ENCODE measurements at places on chromosomes 11 and 22. TPM values are rescaled to one million over a fixed set of nuclear protein-coding genes. Genes with fewer than 3 reads are reported as not detected.
A peak's percentile ranks its signal among the peaks of the same experiment; 100 is the strongest.

PAMR1 gene
- not detected for total RNA-seq

GRCh38 chr11:47469361-47470179 lies 20.6 kb upstream of the RAPSN start:
- no peak for DNase-seq

DNA sequence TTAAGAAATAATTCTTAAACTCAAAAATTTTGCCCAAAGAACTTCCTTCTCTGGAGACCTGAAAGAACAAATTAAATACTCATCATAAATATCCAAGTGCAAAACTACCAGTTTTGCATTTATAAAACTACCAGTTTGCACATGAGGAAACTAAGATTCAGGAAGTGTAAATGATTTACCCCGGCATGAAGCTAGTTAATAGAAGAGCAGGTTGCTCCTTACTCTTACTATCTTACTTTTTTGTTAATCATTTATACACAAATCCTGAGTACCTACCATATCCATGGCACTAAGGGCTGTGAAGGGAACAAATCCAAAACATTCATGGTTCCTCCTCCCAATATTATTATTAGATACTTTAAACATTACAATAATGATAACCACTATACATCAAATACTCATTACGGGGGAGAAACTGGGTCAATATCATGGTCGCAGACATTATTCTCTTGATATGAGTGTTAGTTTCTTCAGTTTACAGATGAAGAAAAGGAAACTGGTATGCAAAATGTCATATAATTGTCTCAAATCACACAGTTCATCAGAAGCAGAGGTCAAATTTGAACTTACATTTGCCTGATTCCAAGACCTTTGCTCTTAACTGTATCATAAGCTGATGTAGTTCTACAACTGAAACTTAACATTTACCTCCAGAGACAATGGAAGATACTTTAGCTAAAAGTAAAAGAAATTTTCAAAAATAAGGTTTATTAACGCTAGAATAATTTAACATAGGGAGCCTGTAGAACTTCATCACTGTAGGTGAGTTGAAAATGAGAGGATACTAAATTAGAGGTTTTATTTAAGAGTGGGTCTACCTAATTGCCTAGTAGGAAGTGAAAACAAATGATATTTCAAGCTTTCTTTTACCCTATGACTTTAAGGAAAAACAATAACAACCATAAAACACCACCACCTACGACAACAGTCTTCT lies 74.5 kb downstream of the FAM76B start:
- no peak for DNase-seq

MMP13 gene
- total RNA-seq = not detected

MAPK12 gene
- 9.1 TPM for total RNA-seq

DNA sequence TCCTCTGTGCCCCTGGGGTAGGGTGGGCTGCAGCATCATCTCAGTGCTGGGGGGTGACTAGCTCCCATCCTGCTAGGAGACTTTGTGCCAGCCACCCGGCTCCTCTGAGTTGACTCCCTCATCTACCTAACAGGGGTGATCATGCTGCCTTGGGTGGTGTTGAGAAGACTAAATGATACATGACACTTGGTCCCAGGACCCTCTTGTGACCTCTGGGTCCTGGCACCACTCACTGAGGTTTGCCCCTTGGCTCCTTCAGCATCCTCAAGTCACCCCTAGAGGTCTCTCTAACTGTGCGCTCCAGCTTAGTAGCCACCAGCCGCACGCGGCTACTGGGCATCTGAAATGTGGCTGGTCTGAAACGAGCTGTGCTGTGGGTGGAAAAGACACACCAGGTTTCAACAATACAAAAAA lies 72.1 kb downstream of the LRRC32 start:
- DNase-seq = peak; percentile 44

GRCh38 chr11:33027846-33028536 lies 11.4 kb upstream of the TCP11L1 start:
- no peak for DNase-seq

NCAM1 gene
- not detected for total RNA-seq

UNC93B1 gene
- 21.5 TPM for total RNA-seq

DNA sequence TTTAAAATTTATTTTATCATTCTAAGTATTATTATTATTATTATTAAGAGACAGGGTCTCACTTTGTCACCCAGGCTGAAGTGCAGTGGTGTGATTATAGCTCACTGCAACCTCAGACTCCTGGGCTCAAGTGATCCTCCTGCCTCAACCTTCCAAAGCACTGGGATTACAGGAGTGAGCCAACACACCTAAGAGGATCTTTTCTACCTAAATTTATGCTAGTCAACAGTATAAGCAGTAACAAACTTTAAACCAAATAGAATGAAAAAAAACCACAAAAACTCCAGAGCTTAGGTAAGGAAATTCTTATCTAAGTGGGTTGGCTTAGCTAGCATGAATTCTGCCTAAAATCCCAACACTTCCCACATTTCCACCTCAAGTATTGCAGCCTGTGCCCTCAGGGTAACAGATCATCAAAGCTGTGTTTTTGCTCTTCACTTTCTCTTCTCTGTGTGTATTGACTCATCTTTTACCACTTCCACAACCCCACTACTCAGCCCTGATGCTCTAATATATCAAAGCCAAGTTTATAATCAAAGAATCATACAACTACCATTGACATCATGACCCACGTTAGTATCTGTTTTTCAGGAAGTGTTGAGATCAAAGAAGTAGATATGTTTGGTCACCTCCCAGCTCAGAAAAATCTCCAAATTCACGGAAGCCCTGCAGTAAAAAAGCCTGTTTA lies 93.7 kb upstream of the SPON1 start:
- peak; percentile 18 for DNase-seq

NFAM1 gene
- total RNA-seq = 0.24 TPM

DNA sequence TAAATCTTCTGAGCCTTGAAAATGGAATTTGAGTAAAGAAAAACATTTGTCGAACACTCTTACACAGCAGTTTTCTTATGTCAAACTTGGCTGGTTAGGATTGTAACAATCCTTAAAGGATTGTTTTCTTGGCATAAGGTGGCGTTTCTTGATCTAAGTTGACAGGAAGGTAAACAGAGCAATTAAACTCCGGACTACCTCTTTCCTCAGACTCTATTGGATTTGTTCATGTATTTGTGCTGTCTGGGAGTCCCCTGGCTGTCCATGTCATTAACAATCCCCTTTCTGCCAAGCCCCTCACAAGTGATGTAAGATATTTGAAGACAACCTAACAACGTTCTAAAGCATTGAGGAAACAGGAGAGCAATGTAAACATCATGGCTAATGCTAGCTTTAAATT lies 222.5 kb upstream of the SNX19 start:
- DNase-seq = no peak

DNA sequence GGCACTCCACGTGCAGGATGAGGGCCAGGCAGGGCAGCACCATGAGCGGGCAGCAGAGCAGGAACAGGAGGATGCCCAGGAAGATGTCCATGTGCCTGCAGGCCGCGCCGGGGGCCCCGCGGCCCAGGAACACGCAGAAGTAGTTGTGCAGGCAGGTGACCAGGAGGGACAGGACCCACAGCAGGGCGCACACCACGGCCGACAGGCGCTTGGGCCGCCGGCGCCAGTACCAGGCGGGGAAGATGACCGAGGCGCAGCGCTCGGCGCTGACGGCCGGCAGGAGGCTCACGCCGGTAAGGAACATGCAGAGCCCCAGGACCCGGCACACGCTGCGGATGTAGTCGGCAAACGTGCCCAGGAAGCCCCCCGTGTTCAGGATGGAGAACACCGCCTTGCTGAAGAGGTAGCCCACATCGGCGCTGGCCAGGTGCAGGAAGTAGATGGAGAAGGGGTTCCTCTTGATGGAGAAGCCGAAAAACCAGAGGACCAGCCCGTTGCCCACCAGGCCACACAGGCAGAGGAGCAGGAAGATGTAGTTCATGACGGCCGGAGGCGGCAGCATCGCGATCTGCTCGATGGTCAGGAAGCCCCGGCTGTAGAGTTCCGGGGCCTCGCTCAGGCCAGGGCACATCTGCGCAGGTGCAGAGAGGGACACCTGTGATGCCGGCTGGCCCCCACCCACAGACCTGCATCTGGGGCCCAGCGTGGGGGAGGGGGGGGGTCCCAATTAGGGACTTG lies 7.2 kb downstream of the MRGPRF start:
- no peak for DNase-seq

- DNase-seq = no peak
Observed at GRCh38 chr22:44448271-44448830, 49.7 kb downstream of the RTL6 start.

DDX25 gene
- not detected for total RNA-seq

SLC22A9 gene
- not detected for total RNA-seq

DNA sequence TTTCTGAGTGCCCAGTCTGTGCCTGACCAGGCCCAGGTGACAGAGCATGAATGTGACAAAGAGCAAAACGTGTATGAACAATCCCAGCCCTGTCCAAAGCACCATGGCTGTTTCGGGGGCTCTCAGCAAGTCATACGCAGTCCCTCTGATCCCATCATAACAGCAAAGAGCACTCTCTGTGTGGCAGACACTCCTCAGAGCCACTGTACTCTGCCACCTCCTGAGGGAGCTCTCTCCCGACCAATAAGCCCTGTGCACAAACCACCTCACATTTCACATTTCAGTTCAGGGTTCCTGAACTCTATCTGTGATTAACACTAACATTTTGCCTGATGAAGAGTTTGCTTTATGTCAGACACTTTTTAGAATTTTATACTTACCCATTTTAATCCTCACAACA lies 6.6 kb downstream of the DGCR2 start:
- DNase-seq = no peak

APOC3 gene
- not detected for total RNA-seq

DNA sequence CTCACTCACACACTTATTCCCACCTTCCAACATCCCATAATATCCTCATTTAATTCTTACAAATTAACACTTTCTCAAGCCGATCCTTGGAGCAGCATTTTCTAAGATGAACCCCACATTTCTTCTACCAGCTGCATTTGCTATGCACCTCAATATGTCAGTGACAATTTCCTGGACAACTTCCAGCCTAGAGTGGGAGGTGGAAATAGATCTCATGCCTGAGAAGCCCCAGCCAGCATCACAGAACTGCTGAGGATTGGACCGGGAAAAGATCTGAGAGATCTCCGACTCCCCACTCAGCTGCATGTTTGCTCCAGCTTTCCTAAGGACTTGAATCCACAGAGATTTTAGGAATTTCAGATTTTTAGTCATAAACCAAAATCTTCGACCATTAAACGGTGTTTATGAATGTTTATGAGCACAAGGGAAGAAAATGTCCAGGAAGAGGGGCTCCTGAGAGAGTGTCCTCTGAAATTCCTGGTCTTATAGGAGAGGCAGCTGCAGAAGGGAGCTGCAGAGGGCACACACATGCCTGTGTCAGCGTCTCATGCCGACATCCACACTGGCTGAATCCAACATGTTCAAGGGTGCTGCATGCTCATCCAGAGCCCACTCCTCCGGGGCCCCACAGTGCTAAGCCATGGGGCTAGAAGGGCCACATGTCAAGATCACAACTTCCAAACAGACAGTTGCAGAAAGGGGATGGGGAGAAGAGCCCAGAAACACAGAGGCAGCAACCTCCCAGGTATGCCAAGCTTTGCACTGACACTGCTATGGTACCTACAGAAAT lies 68.6 kb downstream of the MICAL3 start:
- DNase-seq = no peak

DNA sequence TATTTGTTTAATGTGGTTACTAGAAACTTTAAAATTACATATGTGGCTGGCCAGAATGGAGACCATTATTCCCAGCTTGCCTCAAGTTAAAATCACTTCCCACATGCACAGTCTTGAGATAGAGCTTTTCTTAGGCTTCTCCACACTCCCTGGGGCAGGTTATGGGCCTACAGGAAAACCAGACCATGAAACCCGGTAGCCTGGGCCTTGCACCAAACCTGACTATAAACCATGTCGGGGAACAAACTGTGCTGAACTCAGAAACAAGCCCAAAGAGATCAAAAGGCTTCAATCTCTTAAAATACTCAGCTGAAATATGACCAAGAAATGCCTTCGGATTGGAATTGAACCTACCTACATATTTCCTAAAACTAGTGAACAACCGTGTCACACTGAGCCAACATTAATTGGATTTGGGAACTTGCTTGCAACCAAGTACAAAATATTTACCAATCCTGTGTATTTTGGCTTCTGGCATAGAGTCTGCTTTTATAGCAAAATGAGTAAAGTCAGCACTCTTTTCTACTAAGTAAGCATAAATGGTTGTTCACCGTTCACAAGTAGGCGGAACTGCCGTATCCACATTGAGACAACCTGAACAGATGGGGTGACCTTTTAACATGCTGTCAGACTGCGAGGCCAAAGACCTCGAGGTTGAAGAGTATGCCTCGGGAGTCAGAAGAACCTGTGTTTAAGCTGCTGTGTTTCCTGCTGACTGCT lies 199.5 kb downstream of the FAM76B start:
- no peak for DNase-seq

ENDOD1 gene
- 25.9 TPM for total RNA-seq

MYRF gene
- total RNA-seq = 1.2 TPM

OR10D3 gene
- not detected for total RNA-seq

DNA sequence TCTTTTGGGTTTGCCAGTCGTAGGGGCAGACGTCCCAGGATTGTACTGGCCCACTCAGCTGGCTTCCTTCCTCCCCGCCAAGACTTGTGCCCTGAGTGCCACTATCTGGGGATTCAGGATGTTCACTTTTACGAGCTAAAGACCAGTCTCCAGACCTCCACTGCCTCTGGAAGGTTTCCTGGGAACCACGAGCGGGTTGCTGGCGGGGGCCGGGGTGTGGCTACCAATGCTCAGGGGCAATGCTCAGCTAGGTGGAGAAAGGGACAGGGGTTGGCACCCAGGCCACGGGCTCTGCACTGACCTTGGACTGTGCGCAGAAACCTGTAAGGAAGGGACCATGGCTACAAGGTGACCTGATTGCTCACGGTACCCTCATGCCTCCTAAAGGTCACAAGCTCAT lies 2.2 kb downstream of the NEFH start:
- DNase-seq = no peak

PPP1CA gene
- total RNA-seq = 267 TPM

DNA sequence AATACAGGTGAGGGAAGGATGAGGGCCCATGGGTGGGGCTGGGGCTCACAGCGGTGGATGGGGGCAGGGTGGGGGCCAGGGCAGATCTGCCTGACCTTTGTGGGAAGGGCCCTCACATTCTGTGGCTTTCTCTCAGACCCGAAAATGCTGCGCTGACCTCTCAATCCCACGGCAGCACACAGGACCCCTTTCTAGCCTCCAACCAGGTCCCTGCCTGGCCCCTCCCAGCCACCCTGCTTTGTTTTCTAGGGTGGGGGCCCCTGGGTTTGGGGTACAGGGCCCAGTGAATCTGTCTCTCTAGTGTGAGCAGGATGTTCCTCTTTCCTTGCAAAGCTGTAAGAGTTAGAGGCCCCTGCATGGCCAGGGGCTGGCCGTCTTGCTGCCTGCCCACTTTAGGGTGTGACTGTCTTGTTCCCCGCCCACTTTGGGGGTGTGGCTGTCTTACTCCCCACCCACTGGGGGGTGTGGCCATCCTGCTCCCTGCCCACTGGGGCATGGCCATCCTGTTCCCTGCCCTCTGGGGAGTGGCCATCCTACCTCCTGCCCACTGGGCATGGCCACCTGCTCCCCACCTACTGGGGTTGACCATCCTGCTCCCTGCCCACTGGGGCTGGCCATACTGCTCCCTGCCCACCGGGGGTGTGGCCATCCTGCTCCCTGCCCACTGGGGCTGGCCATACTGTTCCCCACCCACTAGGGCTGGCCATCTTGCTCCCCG lies 11.5 kb downstream of the PARVG start:
- peak; percentile 72 for DNase-seq

- no peak for DNase-seq
Observed at GRCh38 chr11:134580610-134580975, 168.6 kb upstream of the B3GAT1 start.

- DNase-seq = no peak
Observed at GRCh38 chr11:1131033-1131911, 26.5 kb upstream of the MUC5AC start.

NDUFV1 gene
- 287 TPM for total RNA-seq

GRCh38 chr11:707817-708420 lies 1.9 kb downstream of the EPS8L2 start:
- DNase-seq = no peak

GUCY1A2 gene
- total RNA-seq = not detected
